Breast epithelium (tissue), 4 donors: ENCODE measurements at places on chromosomes 3 and 15.
A peak's percentile ranks its signal among the peaks of the same experiment; 100 is the strongest.

GRCh38 chr3:4736284-4736861 is 242.9 kb upstream of the BHLHE40 start:
- no peak for DNase-seq

DNA sequence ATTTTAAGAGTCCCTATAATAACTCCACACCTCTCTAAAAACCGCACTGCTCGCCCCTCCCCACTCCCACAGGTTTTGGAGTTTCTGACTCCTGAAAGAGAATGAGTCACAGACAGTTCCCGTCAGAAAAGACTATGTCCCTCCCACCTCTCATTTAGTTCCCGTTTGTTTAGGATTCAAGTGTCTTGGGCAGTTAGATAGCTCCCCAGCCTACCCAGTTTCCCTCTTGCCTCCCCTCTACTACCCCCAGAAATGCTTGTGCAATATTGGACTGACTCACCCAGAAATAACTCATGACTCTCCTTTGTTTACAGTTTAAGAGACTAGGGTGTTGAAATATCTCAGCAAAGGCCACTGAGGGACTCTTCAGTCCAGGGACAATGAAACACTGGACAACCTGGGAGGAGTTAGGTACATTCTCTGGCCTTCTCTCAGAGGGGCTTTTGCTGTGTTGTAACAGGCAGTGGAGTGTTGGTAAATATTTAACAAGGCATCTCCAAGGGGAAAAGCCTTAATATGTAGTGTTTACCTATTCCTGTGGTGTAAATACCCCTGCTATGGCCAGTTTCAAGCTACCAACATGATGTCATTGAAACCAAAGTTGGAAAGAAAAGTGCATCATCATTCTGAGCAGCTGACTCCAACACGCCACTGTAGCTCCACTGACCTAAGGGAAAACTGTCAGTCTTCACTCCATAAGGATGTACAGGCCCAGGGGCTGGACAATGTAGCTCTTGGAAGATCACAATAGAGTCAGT is 96.1 kb upstream of the CHD2 start:
- DNase-seq: peak; percentile 69

DNA sequence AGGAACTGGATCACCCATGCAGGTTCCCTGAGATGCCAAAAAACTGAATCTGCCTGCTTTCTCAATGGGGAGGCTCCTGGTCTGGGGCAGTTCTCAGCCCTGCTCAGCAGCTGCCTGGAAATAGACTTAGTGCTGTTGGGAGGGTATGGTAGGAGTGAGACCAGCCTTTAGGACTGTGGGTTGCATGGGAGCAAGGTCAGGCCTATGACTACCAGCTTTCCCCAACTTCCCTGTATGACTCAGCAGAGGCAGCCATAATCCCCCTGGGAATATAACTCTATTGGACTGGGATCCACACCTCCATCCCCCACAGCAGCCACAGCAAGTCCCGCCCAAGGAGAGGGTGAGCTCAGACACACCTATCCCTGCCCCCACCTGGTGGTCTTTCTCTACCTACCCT is 87.0 kb downstream of the CFAP44 start:
- no peak for DNase-seq

- DNase-seq: no peak
Observed at GRCh38 chr15:92392462-92392861, 1.2 kb upstream of the ST8SIA2 start.

DNA sequence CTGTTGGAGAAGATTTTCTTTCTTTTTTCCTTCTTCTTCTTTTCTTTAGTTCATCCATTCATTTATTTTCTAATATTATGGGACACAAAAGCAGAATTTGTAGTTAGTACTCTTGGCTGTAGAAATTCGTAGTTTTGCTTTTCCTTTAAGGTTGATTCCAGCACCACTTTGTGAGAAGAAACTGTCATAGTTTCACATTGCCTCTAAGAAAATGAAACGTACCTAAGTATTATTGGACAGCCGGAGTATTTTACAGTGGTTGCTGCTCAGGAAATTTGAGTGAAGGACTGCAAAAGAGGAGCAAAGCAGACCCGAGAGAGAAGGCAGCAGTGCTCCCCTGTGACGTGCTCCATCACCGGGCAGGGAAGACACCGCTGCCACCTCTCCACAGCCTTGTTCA is 48.1 kb downstream of the PLCL2 start:
- no peak for DNase-seq

- no peak for DNase-seq
Observed at GRCh38 chr15:49610157-49610918, 10.3 kb downstream of the FAM227B start.

GRCh38 chr3:152287898-152288576 is 19.3 kb downstream of the MBNL1 start:
- DNase-seq: no peak

GRCh38 chr3:107599772-107600145 is 77.0 kb downstream of the BBX start:
- DNase-seq: no peak

DNA sequence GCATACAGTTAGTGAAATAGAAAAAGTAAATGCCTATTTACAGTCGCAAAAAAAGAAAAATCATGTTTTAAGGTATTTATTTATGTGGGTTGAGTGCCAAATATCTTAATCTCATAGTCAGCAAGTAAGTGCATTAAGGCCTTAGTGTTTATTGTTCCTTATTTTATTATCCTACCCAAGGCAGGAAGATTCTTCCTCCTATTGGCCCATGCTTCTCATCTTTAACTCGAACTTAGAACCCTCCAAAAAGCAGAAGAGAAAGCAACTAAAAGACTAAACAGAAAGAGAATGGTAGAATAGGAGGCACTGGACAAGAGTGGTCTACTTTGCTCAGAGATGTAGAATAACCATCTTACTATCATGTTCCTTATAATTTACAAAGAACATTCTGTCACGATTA is 7.5 kb downstream of the RFX7 start:
- no peak for DNase-seq

GRCh38 chr3:123778525-123778924 is 105.6 kb downstream of the MYLK start:
- DNase-seq: no peak

GRCh38 chr3:133447750-133448477 is 48.1 kb downstream of the BFSP2 start:
- DNase-seq: no peak

- no peak for DNase-seq
Observed at GRCh38 chr3:193564012-193564411, 9.3 kb upstream of the ATP13A4 start.

DNA sequence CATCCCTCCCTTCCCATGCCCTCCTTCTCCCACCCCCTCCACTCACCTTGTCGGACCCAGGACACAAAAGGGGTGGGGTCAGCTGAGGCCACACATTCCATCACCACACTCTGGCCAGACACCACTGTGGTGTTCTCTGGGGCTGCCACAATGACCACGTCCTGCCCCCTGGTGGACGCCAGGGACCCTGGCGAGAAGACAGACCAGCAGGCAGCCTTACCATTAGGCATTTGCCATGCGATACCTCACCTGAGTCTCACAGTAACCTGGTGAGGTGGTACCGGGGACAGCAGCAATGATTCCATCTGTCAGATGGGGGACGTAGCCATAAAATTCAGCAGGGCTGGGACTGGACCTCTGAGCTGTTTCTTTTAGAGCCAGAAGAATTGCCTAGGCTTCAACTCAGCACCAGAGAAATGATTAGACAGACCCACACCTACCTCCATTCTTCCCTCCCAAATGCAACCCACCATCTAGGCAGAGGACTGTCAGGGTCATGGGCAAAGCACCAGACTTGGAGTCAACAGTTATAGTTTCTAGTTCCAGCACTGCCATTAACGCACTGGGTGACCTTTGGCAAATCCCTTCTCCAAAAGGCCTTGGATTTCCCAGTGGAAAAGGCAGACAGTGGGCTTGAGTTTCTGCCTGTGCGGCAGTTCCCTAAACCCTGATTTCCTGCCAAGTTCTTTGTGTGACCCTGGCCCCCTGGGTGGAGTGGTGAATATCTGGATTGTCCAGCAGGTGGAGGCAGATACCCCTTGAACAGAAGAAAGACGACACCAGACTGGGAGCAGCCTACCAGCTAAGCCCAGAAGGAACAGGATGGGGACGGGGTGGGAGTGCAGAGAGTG is 21.8 kb downstream of the IGDCC4 start:
- no peak for DNase-seq

GRCh38 chr3:157532529-157533297 is 29.5 kb upstream of the VEPH1 start:
- no peak for DNase-seq
